ENCODE measurements at places on chromosomes 13 and 19.
A peak's percentile ranks its signal among the peaks of the same experiment; 100 is the strongest.

DNA sequence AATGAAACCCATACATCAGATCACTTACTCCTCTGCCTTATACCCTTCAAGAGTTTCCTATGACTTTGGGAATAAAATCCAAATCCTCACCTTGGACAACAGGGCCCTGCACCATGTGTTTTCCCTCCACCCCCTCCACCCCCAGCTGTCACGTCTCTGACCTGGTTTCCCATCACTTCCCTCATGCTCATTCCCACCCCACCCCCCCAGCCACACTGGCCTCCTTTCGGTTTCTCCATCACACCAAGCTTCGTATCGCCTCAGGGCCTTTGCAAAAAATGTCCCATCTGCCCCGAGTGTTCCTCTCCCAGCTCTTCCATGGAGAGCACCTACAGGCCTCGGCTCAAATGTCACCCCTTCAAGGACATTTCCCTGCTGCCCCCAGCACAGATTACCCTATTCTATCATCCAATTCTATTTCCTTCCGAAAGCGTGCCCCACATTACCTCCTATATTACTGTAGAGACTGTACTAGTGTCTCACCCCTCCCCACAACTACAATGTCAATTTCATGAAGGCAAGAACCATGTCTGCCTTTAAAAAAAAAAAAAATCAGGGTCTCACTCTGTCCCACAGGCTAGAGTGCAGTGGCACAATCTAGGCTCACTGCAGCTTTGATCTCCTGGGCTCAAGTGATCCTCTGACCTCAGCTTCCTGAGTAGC is 16.8 kb upstream of the FFAR2 start:
- DNase-seq = no peak

GRCh38 chr13:29105779-29106178 is 285.6 kb downstream of the MTUS2 start:
- DNase-seq = no peak

DNA sequence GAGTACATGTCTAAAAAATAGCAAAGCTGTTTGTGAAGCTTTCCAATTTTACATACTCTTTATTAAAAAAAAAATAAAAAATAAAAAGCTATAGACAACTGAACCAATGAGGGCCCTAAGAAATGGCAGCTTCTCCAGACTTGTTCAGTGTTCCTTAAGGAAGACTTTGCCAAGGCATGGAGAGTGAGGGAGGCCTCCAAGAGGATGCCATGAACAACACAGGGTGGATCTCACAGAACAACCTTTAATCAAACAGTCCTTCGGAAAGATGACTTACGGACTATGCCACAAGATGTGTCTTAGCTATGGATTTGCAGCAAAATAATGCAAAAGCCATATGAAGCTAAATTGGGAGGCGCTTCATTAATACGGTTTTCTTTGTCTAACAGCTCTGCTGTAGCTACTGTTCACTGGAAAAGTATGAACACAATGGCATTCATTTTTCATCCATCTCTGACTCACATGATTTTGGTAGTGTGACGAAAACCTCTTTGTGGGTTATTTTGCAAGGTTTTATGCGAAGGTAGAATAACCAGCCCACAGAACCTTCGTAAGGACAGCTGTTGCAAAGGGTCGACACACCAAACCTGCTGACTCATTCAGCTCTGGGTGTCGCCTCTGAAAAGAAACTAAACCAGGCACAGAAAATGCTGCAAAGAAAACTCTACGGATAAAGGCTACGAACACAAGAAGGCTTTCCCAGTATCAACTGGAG is 27.7 kb downstream of the EFNB2 start:
- DNase-seq = no peak

GRCh38 chr13:110137680-110138009 is 169.3 kb downstream of the COL4A1 start:
- DNase-seq = no peak

DNA sequence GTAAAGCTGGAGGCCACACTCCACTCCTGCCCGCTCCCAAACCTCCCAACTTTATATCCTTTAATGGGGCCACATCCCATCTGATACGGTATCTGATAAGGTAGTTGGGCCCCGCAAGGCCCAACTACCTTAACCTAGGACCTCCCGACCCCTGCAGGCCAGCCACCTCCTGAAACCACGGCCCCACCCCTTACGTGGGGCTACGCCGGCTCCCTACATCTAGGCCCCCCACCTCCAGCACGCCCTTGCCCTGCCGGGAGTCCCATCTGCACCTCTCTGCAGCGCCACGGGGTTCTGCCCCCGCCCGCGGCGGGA is 2.2 kb downstream of the IGFLR1 start:
- no peak for DNase-seq

DNA sequence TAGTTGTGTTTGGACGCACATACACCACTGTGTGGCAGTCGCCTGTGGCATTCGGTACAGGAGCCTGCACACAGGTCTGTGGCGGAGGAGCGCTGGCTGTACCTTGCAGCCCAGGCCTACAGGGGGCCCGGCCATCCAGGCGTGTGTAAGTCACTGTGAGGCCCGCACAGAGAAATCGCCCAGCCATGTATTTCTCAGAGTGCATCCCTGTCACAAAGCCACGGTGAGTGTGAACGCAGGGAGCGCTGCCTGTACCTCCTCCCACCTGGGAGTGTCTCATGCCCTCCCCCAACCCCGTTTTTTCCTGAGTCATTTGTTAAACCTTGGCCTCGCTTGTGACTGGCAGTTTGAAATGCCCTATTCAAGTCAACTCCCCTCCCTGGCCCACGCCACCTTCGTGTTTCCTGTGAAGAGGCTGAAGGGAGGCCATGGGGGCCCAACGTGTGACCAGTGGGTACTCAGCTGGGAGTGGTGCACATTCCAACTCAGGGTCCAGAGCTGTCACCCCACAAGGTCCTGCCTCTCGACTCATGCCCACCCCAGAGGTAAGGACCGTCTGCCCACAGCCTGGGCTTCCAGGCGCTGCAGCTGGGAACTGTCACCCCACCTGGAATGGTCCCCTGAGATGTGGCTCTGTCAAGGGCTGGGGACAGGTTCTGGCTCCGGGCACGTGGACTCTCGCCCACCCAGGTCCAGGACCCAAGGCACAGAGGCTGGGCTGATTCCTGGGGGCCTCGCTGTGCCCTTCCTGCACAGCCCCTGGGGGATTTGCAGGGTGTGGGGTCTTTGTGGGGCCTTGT is 11.6 kb upstream of the RASA3 start:
- peak; percentile 84 for DNase-seq

DNA sequence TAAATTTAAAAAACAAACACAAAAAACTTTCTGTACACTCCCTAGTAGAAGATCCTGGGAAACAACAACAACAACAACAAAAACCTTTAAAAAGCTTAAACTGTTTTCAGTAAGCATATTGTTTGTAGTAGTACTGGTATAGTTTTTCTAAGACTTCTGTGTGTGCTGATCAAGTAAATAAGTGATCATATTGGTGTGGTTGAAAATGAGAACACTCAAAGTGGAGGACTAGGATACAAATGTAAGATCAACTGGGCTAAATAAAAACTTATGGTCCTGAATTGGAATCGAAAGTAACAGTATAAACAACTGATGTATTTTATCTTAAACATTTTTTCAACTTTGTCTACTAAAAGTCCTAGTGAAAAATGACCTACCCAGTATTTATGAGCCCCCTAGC is 135.5 kb downstream of the FOXO1 start:
- no peak for DNase-seq

- DNase-seq = peak; percentile 51
Observed at GRCh38 chr19:49588365-49589122, 2.4 kb upstream of the PRR12 start.

DNA sequence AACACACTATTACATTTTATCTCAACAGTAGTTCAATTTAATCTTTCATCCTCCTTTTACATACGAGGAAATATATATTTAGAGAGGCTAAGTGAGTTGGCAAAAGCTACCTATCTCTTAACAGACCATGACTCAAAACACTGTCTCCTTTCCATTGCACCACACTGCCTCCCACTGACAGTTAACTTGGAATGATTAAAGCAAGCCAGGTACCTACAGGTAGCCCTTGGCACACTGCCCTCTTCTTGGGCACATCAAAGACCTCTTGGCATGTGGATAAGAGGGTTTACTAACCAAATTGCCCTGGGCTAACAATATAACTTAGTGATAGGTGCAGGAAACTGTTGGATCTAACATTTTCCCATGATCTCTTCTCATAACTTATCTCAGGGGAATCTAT is 1.8 kb downstream of the ABHD13 start:
- DNase-seq = no peak

DNA sequence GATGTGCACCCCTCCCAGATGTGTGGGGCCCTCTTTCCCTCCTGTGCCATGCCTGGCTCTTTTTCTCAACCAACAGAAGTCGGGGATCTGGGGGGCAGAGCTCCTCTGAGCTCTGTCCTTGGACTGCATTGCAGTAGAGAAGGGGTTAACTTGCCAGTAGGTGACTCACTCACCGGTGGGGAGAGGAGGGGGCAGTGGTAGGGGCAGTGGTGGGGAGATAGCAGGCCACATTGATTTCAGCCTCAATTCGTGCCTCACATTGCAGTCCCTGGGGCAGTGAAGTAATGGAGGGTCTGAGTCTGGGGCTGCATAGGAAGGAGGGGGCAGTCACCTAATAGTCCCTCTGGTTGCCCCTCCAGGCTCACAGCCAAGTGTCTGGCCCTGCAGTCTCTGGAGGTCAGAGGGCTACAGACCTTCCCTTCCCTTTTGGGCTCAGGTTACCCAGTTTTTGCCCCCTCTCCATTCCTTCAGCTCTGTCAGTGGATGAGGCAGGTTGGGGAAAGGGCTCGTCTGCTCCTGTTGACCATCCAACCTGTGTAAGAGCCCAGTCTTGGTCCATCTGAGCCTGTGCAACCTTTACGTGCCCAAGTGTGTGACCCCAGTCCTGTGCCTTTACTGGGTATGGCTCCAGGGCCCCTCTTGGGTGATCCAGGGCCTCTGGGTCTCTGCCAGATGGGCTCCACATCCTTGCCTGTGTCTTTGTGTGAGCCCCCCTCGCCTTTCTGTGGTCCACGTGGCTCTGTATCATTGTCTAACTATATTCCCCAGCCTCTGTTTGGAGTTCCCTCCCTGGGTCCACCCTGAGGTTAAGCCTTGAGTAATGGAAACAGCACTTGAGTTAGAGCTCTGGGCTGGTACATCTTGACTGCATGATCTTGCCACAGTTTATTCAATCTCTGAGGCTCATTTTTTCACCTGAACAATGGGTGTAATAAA is 13.0 kb downstream of the CIC start:
- DNase-seq = peak; percentile 32
